ENCODE measurements at places on chromosomes 7 and 10.

DNA sequence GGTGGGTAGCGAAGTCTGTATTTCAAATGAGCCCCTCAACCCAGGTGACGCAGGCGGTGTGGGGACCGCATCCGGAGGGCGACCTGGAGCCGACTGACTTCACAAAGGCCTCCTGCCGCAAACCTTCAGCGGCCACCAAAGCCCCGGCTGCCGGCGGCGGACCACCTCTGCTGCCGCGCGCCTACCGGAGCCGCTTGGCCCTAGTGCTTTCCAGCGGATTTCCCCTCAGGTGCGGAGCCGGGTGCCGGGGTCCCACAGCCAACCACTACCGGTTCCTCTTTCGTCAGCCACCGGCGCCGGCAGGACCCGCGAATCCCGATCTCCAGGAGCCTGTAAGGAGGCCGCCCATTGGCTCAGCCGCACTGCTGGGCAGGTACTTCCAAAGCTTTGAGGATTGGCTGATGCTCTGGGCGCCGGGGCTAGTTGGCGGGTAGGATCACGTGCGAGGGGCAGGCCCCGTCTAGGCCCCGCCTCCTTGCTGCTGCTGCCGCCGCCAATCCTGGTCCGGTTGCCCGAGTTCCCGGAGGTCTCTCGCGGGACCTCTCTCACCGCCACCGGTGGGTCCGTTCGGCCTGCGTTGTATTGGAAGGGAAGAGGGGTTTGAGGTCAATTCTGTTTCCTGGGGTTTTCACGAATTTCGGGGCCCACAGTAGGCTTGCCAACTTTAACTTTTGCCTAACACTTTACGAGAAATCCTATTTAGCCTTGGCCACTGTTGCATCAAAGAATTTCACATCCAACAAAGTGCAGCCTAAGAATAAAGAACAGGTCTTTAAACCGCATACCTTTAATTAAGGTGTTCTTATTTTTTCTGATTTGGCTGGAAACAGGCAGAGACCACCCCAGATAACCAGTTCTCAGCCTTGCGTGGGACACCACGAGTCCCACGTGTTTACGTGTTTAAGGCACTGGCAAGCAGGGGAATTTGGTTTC is at the start of gene GSTO2:
Gene GSTO2, plus strand, starts transcription at position 472 of the 933 bp plus-strand sequence. CDS start 5,732 bp downstream, outside the sequence.
- DNase-seq, result peak; percentile 96

- no peak for DNase-seq
Observed at GRCh38 chr7:16669581-16669980, 23.6 kb downstream of the BZW2 start.

DNA sequence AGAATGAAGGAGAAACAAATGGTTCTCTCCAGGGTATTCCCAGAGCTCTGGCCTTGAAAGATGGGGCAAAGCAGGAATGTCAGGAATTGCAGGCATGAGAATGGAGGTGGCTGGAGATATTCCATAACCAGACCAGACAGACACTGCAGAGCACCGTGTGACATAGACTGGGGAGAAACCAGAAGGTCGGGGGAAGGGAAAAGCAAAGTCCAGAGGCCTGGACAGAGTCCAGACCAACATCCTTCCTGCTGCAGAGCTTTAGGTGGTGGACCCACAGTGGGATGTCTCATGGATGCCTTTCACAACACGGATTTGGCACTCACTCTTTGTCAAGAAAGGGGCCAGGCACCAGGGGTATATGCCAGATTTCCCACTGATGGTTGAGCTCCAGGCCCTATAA is 177.2 kb upstream of the INHBA start:
- DNase-seq, result no peak

DNA sequence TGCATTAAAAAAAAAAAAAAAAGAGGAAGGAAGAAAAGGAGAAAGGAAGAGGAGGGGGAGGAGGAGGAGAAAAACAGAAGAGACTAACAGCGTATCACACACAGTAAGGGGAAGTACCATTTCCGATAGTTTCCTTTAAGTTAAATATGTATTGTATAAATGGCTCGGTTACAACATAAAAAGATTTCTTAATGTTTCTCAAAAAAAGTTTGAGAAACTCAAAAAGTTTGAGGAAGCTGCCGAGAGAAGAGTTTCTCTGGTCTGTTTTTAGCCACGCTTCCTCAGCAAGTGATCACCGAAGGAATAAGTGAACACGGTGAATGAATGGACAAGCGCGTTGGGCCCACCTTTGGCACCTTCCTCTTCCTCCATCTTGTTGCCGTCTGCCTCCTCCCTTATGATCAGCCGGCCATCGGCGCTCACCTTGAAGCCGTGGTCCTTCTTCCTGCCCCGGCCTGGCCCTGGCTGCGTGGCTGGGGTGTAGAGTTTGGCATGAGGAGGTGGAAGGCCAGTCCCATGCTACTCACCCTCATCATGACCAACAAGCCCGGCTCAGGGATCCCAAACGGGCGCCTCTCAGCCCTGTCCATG is 31.3 kb upstream of the FRAT2 start:
- DNase-seq, result no peak

- no peak for DNase-seq
Observed at GRCh38 chr10:15333909-15334649, 37.0 kb downstream of the FAM171A1 start.

- no peak for DNase-seq
Observed at GRCh38 chr10:19922236-19922963, 106.2 kb downstream of the PLXDC2 start.

DNA sequence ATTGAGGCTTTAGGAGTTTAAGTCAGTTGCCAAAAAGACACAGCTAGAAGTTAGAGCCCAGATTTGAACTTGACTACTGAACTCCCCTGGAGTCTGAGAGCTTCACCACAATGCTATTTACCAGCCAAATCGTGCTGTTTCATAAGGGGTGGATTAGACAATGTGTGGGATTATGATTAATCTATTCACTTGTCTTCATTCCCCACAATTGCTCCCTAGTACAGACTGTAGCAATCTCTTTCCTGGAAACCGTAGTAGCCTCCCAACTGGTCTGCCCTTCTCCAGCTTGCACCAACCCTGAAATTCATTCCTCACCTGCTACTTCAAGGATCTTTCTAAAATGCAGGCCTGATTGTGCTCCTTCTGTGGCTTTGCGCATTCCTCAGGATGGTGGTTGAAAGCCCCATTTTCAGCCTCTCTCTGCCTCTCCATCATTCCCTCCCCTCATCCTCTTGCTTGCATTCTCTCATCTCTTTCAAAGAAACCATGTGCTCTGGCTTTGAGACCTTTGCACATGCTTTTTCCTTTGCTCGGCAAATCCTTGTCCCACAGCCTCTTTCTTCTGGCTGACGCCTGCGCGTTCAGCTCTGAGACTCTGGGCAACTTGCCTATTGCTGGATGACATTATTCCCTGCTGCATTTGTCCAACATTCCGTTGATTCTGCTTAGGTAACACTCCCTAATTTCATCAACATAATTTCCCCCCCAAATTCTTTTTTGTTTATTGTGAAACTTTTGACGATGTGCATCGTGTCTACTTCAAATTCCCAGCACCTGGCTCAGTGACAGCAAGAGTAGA is 145.1 kb downstream of the ADRA2A start:
- DNase-seq, result no peak

- DNase-seq, result no peak
Observed at GRCh38 chr10:50579491-50580261, 44.1 kb downstream of the SGMS1 start.

GRCh38 chr7:6623589-6624245 is 8.3 kb downstream of the ZNF853 start:
- DNase-seq, result no peak

GRCh38 chr7:34123316-34123715 is 218.0 kb downstream of the BMPER start:
- DNase-seq, result no peak

GRCh38 chr7:98841179-98841997 is 28.4 kb downstream of the TMEM130 start:
- DNase-seq, result peak; percentile 87

DNA sequence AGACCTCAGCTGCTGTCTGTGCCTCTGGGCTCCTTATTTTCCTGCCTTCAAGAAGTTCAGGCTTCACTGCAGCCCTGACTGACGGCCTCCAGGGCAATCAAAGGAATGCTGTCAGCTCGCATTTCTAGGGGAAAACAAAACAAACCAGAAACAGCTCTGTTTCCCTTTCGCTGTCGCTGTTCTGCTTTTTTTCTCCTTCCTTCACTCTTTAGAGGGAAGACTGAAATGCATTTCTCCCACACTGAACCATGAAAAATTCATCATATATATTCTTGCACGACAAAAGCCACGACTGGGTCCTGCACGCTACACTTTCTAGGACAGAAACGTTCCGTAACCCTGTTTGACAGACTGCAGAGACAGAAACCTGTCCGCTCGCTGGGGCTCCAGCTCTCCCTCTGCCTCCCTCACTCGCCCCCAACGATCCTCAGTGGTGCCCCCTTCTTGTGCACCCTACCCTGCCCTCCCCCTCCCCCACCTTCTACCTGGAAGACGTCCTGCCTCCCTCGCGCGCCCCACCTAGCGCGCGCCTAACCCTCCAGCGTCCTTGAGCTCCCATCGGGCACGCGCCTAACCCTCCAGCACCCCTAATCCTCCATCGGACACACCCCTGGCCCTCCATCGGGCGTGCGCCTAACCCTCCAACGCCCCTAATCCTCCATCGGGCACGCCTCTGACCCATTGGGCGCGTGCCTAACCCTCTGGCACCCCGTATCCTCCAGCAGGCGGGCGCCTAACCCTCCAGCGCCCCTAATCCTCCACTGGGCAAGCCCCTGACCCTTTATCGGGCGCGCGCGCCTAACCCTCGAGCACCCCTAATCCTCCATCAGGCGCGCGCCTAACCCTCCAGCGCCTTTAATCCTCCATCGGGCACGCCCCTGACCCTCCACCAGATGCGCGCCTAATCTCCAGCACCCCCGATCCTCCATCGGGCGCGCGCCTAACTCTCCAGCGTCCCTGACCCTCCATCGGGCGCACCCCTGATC is 37.1 kb downstream of the SVOPL start:
- peak; percentile 48 for DNase-seq

DNA sequence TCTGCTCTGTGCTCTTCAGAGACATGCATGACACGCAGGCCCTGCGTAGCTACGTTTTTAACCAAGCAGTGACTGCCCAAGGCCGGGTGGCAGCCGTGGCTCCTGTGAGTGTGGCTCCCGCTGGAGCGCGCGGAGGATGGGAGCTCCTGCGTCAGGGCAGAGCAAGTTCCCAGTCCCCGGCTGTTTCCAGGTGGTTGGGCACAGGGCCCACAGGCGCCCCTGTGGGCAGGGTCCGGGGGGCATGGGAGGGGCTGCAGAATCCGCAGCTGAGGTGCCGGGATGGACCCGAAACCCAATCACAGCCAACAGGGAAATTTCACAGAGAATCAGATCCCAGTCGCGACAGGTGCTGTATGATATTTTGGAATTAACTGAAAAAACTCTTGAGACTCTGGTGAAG is 9.8 kb downstream of the NKX6-2 start:
- DNase-seq, result no peak

- no peak for DNase-seq
Observed at GRCh38 chr7:107902381-107902780, 11.4 kb downstream of the DLD start.

DNA sequence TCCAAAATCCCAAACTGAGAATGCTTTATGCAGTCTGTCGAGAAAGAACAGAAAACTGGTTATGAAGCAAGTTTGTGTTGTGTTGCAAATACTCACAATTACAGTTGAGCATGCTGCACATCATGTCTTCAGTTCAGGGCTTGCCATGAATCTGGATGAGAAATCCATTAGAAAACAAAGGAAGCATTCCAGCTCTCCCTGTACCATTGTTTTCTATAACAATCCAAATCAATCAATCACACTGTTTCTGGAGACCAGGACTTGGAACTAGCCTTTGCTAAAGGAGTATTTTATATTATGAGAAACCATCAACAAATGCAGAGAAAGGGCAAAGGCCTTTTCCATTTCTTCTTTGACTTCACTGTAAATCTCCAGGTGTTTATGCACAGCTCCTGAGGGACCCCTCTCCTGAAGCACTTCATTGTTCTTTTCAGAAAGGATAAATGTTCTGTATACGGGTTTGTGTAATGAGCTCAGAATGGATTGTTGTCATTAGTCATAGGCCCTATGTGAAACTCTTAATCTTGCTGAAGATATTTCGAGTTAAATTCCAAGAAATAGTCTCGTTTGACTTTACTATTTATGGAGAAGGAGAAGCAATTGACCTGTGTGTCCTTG is 364.7 kb upstream of the POM121L12 start:
- DNase-seq, result no peak

- DNase-seq, result no peak
Observed at GRCh38 chr10:56142092-56142728, 218.8 kb downstream of the ZWINT start.

- DNase-seq, result no peak
Observed at GRCh38 chr7:128407751-128408708, 1.8 kb downstream of the IMPDH1 start.

GRCh38 chr10:80518807-80519360 is 18.8 kb upstream of the SH2D4B start:
- DNase-seq, result no peak

DNA sequence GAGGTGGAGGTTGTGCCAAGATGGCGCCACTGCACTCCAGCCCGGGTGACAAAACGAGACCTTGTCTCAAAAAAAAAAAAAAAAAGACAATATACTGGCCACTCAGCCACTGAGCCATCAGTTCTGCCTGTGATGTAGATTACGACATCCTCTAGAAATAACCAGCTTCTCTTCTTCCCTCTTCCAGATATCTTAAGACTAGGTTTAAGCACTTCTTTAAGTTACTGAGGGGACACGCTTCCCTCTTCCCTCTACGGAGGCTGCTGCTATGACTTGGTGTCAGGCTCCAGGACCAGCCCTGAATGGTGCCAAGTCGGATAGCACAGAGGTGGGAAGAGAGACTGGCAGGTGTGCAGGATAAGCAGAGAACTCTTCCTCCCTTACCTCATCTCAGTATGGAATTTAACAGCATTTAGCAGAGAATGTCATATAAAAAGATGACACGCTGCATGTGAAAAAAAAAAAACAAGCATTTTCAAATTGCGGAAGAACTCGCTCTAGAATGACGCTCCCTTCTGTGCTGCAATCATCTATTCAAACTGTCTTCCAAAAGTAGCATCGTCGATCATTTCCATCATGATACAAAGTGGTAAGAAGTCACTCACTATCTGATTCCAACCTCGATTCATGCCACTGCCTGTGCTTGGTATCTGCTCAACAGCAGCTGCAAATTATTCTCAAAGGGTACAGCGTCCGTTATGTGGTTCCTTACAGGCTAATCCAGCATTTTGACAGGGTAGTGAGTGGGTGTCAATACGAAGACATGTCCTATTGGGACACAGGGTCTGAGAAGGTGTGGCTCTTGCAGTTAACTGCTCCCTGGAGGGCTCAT is 13.8 kb downstream of the DAGLB start:
- DNase-seq, result no peak

DNA sequence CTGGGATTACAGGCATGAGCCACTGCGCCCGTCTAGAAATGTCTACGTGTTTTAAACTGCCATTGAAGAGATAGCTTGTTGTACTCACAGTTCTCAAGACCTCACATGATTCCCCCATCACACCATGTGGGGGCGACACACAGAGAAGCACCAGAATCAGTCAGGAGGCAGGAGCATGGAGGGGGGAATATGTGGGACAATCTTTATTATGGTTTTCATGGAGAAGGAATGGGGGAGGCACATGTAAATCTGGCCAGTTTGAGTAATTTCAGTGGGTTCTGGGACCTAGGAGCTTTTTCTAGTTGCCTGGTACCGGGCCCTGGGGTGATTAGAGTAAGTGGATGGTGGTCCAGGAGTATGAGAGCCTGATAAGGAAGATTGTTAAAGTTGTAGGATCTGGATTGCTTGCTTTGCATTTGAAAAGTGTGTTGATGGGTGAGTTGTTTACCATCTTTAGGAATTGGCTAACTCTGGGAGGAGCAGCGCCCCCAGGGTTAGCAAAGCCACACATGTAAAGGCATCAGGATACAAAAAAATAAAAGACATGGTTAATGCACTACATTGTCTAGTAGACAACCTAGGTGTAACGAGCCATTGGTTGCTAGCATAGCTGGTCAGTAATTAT is 85.4 kb upstream of the SLC13A1 start:
- DNase-seq, result no peak

Measured in mesothelial cell of epicardium (in vitro differentiated cells).